Lower lobe of right lung (tissue), 2 donors: ENCODE measurements at places on chromosomes 5 and 9. TPM values are rescaled to one million over a fixed set of nuclear protein-coding genes. Genes with fewer than 3 reads are reported as not detected.

Gene SLC34A3
- not detected for total RNA-seq

Gene TICAM2
- total RNA-seq, result 5.8 TPM

Gene TRIM7
- 4.3 TPM for total RNA-seq

Gene RNF183
- total RNA-seq, result not detected

Gene CCNJL
- 15.5 TPM for total RNA-seq

Gene SOHLH1
- not detected for total RNA-seq

Gene PPIC
- total RNA-seq, result 39.5 TPM

Gene IL33
- total RNA-seq, result 47.8 TPM

Gene PFN3
- not detected for total RNA-seq

GRCh38 chr9:3457175-3457574 lies 68.6 kb downstream of the RFX3 start:
- no peak for DNase-seq

GRCh38 chr5:113614191-113614590 lies 100.7 kb downstream of the YTHDC2 start:
- no peak for DNase-seq

DNA sequence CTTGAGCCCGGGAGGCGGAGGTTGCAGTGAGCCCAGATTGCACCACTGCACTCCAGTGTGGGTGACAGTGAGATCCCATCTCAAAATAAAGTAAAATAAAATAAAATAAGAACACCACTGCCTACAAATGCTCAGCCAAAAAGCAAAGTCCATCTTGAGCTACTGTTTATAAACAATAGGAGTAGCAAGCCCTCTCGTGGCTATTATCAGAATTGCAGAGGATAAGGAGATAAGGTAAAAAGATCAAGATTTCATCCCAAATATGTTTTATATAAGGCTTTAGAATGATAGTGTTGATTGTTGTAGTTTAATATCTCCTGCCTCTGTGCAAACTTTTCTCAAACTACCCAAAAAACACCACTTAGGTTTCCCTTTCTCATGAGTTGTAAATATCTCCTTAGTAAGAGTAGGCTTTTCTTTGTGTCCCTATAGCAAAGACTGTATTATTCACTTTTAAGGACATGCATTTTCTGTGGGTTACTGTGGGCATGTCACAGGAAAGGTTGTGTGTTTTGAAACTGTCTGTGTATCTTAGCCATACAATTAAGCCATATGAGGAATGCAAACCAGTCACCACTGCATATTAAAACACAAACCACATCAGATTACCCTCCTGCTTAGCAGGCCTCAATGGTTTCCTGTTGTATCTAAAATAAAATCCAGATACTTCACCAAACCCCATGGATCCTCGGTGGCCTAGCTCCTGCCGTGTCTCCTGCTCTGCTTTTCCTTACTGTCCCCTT lies 31.8 kb upstream of the CKS2 start:
- DNase-seq, result no peak

DNA sequence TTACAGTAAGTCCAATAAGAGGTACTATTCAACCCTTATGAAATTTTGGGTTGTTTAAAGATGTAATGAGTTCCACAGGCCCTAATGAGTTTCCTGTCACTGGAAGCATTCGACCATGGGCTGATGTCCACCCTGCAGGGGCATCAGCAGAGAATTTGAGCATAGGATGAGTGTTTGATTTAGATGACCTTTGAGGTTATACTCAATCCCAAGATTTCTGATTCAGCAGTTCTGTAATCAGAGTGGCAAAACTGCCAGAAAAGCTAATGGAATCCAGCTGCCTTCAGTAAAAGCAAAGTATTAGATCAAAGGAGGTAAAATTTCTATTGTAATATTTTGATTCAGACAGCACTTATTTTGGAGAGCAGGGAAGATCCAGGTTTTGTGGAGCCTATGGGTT lies 68.3 kb downstream of the COX7C start:
- DNase-seq, result no peak

DNA sequence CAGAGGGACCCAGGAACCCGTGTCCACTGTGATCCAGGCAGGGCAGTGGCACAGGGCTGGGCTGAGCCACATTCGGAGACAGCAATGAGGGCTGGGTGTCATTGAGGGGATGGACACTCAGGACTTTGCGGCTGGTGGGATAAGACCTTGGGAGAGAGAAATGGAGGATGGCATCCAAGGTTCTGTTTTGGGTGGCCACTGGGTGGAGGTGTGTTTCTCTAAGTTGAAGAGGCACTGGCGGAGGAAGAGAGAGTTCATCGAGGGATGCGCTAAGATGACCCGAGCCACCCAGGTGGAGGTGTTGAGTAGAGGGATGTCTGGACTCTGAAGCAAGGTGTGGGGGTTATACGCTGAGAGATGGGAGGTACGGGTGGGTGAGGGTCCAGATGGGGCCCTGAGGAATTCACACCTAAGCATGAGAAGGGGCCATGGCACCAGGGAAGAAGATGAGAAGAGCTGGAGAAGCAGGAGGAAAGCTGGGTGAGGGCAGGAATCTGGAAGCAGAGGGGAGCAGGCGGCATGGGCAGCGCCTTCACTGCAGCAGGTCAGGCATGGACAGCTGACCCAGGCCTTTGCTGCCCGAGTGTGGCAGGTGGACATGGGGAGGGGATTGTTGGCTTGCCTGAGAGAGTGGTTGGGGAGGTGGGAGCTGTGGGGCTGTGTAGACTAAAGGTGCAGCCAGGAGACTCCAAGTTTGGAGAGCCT lies 2.5 kb upstream of the SLC25A48 start:
- DNase-seq, result no peak

- DNase-seq, result peak; percentile 40
These were observed 136.1 kb downstream of the RGS3 start for GRCh38 chr9:113599646-113600022.

- DNase-seq, result no peak
These were observed 76.3 kb downstream of the AOPEP start for GRCh38 chr9:94802793-94803192.

DNA sequence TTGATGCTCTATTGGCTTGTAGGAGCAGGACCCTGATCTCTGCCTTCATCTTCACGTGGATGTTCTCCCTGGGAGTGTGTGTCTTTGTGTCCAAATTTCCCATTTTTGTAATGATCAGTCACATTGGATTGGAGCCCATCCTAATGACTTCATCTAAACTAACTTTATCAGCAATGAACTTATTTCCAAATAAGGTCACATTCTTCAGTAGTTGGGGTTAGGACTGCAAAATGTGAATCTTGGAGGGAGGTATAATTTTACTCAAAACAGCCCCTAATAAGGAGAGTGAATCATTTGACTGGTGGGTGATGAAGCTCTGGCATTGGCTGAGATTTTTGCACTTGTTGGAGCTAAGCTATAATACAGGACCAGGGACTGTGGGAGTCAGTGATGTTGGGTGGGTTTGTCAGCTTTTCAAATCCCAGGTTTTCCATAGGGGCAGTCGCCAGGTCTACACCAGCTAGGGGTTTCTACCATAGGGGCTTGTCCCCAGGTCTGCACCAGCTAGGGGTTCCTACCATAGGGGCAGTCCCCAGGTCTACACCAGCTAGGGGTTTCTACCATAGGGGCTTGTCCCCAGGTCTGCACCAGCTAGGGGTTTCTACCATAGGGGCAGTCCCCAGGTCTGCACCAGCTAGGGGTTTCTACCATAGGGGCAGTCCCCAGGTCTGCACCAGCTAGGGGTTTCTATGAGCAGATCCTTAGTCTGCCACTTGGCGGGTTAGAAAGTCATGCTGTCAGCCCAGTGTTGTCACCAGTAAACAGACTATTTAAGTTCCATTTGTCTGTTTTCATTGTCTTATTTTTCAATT lies 382.6 kb upstream of the DAP start:
- DNase-seq, result no peak

DNA sequence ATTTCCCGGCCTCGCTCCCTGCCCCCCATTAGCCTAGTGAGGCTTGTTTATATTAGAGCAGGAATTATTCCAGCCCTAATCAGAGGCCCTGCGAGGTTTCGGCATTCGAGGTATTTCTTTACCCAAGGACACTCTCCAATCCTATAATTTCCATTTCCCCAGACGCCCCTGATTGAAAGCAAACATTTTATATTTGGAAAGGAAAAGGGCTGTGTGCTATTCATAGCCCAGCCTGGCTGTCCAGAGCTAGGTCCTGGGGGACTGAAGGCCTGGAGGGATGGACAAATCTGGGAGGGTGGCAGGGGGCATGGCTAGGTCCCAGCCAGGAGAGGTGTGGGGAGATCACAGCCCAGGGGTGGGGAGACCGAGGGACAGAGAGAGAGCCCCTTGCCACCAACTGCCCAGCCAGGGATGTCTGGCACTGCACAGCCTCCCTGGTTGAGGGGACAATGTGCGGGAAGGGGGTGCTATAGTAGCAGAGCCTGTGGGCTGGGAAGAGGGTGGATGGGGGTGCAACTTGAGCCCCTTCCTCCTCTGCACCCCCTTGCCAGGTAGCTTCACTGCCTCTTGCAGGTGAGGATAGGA lies 125.1 kb downstream of the BARX1 start:
- no peak for DNase-seq

DNA sequence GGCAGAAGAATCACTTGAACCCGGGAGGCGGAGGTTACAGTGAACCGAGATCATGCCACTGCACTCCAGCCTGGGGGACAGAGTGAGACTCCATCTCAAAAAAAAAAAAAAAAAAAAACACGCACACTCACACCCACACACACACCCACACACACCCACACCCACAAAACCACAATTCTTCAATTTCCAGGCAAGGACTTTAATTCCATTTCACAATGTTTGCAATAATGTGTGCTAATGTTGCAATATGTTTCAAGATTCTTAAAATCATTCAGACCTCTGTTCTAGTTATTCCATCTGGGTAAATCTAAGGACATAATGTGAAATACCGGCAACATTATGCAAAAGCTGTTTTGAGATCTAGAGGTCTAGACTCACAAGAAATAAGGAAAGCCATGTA lies 28.3 kb downstream of the CCDC69 start:
- peak; percentile 55 for DNase-seq

DNA sequence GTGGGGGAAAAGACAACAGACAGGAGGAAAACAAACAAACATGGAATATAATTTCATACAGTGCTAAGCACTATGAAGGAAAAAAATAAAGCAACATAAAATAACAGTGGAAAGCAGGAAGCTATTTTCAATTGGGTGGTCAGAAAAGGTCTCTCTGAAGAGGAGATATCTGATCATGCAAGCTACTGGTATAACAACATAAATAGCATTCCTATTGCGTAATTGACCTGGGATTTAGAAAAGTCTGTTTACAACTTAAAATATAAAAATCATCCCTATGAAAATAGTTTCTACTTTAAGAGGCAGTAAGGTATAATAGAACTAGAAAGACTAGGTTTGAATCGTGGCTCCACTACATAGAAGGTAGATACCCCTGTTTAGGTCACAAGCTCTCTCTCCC lies 61.4 kb downstream of the FBXW11 start:
- no peak for DNase-seq

GRCh38 chr9:7963026-7963425 lies 163.4 kb upstream of the DMAC1 start:
- DNase-seq, result no peak

DNA sequence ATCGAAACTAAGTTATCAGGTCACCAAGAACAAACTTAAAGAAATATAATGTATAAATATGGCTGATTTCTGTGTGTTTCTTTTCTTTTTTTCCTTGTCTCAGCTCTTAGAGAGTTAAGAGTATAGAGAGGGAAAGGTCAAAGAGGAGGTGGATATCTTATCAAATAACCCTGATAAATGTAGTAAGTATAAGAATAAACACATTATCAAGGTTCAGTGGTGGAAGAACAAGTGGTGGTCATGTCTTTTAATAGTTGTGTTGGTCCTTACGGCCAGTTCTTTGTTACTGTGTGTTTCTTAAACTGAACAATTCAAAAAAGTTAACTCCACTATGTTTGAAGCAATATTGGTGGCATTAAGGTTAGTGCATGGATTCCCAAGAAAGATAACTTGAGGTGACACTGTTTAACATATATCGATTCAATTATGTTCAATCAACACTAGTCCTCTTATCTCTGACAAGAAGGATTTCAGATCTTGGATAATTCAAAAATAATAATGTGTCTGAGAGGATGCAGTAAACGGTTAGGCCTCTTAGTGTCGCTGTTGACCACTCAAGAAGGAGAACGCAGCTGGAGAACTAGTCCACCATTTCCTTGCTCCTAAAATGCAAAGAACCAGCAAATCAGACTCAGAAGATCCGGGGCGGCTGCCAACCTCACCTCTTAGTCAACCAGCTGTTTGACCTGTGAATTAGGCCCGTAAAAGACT lies at the start of gene PCDHGA3:
TSS of gene PCDHGA3 (plus strand) at position 588 of the 711 bp plus-strand sequence. CDS start 205 bp downstream, outside the sequence.
- no peak for DNase-seq

- DNase-seq, result no peak
These were observed 79.2 kb downstream of the MEGF10 start for GRCh38 chr5:127369796-127370195.

- DNase-seq, result no peak
These were observed 2.9 kb downstream of the CDKN2A start for GRCh38 chr9:21991072-21991959.

DNA sequence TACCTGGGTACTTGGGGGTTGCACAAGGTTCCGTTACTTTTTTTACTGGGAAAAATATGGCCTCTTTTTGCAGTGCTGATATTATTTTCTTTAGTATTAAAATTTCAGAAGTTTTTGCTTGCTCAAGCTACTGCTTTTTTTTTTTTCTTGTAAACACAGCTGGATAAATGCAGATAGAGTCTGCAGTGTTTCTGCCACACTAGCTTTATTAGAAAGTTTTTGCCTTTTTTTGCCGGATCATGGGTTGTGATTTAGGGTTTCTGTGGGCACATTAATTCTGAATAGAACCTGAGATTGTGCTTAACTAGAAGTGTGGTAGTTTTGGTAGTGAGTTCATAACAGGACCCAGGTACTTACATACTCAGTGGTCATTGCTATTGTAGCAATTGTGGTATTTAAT lies 19.9 kb downstream of the KIAA1958 start:
- DNase-seq, result no peak

GRCh38 chr5:138784590-138784989 lies 31.4 kb downstream of the CTNNA1 start:
- DNase-seq, result no peak

DNA sequence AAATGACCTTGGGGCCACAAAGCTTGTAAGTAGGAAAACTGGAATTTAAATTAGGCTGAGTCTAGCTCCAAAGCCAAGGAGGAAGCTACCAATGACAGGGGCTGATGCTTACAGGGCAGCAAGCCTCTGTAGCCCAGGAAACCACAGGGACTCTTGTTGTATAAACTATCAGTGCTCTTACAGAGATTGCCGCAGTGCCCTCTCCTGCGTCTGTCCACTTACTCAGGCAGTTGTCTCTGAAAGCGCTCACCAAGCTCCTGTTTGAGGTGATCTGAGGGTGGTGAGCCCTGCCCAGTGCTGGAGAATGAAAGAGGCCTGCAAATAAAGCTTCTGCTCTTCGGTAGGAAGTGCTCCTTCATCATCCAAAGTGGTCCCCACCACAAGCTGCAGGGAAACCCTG lies 498.8 kb downstream of the ARHGEF28 start:
- DNase-seq, result no peak

- DNase-seq, result peak; percentile 34
These were observed 11.5 kb downstream of the SLC6A19 start for GRCh38 chr5:1212881-1213280.

DNA sequence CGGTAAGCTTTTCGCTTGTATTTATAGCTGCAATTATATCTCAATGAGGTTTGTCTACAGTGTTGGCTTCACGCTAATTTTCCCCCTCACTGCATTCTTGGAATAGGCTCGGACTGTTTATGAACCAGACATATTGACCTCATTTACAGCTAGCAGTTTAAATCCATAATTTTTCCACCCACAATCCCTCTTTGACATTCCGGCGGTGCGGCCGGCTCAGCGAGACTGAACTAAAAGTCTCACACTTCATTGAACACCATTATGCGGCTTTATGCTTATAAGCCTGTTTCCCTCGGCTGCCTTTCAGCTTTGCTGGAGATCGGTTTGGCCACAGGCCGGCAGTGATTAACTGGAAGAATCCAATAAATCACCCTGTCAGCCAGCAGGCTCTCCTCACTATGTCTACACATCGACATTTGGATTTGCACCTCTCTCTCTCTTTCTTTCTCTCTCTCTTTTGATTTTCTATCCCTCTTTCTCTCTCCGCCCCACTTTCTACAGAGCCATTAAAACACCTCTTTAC lies 315.0 kb upstream of the TLE4 start:
- DNase-seq, result no peak
